Renal pelvis (tissue), 12 donors: ENCODE measurements at places on chromosomes 12 and 14. TPM values are rescaled to one million over a fixed set of nuclear protein-coding genes. Genes with fewer than 3 reads are reported as not detected.

The RIPK3 gene
- polyA plus RNA-seq: 3.3 TPM

The UNC79 gene
- polyA plus RNA-seq: 0.67 TPM

The EML5 gene
- polyA plus RNA-seq: 3.4 TPM

The INHBE gene
- 0.77 TPM for polyA plus RNA-seq

The MYL6 gene
- polyA plus RNA-seq: 1,781 TPM

The ARHGEF40 gene
- 78.4 TPM for polyA plus RNA-seq

The P2RX2 gene
- 1.6 TPM for polyA plus RNA-seq

The LMNTD1 gene
- not detected for polyA plus RNA-seq

The PTHLH gene
- polyA plus RNA-seq: 1.2 TPM

The CMTM5 gene
- 3.1 TPM for polyA plus RNA-seq

The MYF6 gene
- not detected for polyA plus RNA-seq

The LRRC10 gene
- polyA plus RNA-seq: 0.09 TPM

The IL26 gene
- polyA plus RNA-seq: not detected

The ACOT2 gene
- polyA plus RNA-seq: 69.6 TPM

The ULK1 gene
- polyA plus RNA-seq: 45.6 TPM

The RDH12 gene
- polyA plus RNA-seq: 0.40 TPM

The ASCL1 gene
- polyA plus RNA-seq: 0.18 TPM

The HCAR2 gene
- polyA plus RNA-seq: 0.70 TPM

The CLEC4E gene
- 2.0 TPM for polyA plus RNA-seq

The KRT7 gene
- polyA plus RNA-seq: 83.1 TPM

The SAV1 gene
- 36.1 TPM for polyA plus RNA-seq

The RTL1 gene
- polyA plus RNA-seq: not detected

The TAS2R46 gene
- not detected for polyA plus RNA-seq

The B4GALNT1 gene
- 0.87 TPM for polyA plus RNA-seq

The KCTD10 gene
- polyA plus RNA-seq: 44.1 TPM

The KIF5A gene
- polyA plus RNA-seq: 0.68 TPM

The DHH gene
- 0.50 TPM for polyA plus RNA-seq

The KLRK1 gene
- polyA plus RNA-seq: 0.53 TPM

The TAOK3 gene
- 27.1 TPM for polyA plus RNA-seq

The SLC2A14 gene
- 0.99 TPM for polyA plus RNA-seq

The MARS1 gene
- polyA plus RNA-seq: 137 TPM

The RHOJ gene
- 19.9 TPM for polyA plus RNA-seq

The NKX2-1 gene
- polyA plus RNA-seq: not detected

The CCDC197 gene
- polyA plus RNA-seq: not detected

The SERPINA10 gene
- polyA plus RNA-seq: 0.31 TPM

The KRT78 gene
- polyA plus RNA-seq: not detected

The HSPB8 gene
- polyA plus RNA-seq: 6.8 TPM

The ADAM21 gene
- polyA plus RNA-seq: 0.27 TPM

The SERPINA9 gene
- polyA plus RNA-seq: not detected

The CCDC85C gene
- polyA plus RNA-seq: 34.5 TPM

The PRH2 gene
- 0.37 TPM for polyA plus RNA-seq

The CLEC4D gene
- 0.49 TPM for polyA plus RNA-seq

The GNB3 gene
- polyA plus RNA-seq: 9.9 TPM

The ZDHHC22 gene
- 0.19 TPM for polyA plus RNA-seq

The HCAR3 gene
- 0.10 TPM for polyA plus RNA-seq
